NCI-H2227 treated with DMSO at 0.1 percent for 48 hours (cell line): ENCODE measurements at places on chromosomes 4 and X.

DNA sequence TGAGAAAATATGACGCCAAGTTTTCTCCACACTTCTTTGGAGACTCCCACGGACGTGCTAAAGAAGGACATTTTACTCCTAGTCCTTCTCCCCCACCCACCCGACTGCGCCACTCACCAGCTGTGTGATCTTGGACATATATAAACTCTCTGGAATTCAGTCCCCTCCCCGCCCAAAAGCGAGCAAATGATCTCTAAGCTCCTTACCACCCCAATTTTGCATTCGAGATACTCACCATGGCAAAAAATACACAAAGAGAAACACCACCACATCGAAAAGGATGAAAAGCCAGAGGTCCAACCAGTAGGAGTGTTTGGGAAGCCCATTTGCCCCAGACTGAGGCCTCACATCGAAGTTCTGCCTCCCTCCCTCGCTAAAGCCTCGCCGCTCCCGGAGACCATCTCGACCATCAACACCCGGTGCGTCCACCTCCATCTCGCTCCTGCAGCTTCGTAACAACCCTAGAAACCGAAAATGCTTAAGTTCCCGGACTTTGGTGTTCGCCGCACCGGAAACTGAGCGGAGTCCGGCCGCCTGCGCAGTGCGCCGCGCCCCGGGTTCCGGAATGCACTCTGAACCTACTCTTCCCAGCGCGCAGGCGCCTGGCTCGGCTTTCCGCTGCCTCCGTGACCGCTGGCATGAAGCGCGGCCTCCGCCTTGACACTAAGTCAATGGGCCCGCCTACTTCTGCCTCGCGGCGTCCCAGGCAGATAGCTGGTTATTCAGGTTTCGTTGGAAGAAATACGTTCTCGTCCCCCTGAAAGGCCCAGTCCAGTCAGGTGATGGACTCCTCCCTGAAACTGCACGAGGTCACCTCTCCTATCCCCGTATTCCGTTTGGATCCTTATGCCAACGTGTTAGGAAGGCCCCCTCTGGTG, 21.6 kb downstream of the FABP2 start:
- DNase-seq: no peak

DNA sequence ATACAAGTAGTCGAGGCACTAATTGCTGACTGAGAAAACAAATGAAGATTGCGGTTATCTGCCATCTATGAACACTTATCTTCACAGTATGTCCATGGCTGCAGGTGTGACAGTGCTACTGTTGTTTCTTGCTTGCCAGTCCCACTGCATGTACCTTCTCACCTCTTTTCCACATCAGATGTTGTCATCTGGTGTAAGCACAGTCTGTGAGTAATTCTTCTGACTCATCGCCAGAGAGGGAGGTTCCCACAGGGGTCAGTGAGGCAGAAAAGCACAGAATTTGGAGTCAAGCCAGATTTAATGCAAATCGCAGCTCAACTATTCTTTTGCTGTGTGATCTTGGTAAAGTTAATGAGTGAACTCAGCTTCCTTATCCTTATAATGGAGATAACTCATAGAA, 144.4 kb downstream of the GLRA2 start:
- no peak for DNase-seq

DNA sequence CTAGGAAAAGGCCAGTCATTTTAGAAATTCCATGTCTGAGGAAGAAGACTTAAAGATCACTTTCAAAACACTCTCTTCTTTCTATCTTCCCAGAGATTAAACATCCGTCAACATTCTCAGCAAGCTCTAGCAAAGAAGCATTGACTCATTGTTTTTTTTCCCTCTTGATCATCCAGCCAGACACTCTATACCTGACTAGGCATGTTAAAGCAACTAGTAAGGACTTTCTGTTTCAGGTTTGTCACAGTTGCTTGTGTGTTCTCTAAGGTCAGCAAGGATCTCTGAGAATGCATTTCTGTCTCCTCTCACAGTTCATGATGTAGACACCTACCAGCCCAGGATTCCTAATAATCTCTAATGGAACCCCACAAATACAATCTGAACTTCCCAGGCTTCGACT, 112.2 kb downstream of the IL13RA2 start:
- no peak for DNase-seq

GRCh38 chrX:7216981-7217587, 69.1 kb upstream of the PUDP start:
- no peak for DNase-seq

DNA sequence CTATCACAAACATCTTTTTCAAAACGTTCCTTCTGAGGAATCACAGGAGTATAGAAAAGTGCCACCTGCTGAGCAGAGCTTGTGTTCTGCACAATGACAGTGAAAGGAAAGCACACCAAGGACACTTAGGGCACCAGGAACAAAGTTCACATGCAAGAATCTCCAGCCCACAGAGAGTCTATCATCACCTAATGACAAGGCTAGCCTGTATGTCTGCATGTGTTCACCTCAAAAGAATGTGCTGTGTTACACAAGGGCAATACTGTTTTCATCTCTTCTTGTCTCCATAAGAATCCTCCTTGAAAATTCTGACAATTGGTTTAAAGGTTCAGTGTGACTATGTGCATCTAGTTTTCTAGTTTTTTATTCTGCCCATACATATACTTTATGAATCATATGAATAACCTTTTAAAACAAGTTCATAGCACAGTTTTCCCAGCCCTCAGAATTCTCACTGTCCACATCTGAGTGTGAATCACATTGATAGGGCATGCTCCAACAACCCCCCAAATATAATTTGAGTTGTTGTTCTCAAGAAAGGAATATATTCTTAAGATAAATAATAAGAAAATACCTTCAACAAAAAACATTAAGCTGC, 118.0 kb downstream of the PWWP3B start:
- no peak for DNase-seq

DNA sequence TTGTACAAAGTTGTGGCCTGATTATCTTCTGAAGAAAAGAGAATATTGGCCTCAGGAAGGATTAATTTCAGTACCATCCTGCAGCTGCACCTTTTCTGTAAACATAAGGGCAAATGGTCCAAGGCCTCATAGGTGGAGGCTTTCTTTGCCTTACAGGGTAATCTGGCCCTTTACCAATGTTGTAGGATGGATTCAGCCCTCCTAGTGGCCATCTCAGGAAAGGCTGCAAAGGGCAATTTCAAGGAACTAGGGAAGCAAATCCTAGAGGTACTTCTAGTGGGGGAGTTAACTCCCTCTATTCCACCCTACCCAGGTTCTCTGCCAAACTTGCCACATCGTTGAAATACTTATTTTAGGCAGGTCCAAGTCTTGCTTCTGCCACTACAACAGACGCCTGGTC, 57.6 kb downstream of the UGT2B11 start:
- no peak for DNase-seq

DNA sequence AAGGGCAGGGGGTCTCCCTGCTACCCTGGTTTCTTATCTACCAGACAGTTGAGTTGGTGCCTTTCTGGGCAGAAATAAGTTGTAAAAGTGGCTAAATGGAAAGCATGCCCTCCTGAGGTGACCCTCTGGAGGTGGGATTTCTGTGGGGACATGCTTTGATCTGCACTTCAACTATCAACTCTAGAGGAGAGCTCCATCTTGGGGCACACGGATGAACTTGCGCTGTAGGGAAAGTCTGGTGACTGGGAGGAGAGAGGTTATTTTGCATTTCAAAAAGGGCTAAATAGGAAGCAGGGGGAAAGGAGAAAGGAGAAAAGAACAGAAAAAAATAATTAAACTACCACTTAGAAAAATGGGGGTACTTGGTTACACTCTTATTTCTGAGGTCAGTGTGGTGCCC, 12.7 kb upstream of the RHOXF2B start:
- DNase-seq: no peak

- DNase-seq: no peak
Observed at GRCh38 chr4:146186596-146186995, 11.1 kb downstream of the LSM6 start.

GRCh38 chrX:150156615-150157014, 206.5 kb upstream of the MAMLD1 start:
- DNase-seq: no peak

GRCh38 chr4:93879919-93880318, 51.4 kb downstream of the ATOH1 start:
- DNase-seq: no peak

GRCh38 chrX:133670383-133670782, 255.1 kb upstream of the GPC4 start:
- peak; percentile 25 for DNase-seq
